Aorta (tissue), 5 donors: ENCODE measurements at places on chromosomes 12 and 14. TPM values are rescaled to one million over a fixed set of nuclear protein-coding genes. Genes with fewer than 3 reads are reported as not detected.

DNA sequence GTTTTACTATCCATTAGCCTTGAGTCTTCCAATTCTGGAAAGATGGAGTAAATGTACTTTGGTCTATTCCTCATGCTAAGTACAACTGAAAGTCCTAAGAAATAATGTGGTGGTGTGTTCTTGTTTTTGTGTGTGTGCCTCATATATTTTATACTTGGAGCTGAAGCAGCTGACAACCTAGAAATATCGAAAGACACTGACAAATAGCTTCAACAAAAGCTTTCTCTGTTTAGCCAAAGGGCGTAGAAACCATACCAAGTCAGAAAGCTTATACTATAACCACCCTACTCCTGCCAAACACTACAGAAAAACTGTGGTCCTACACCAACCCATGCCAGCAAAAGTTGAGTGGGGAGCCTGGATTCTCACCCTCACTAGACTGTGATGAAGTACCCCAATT is 188.4 kb downstream of the GPHN start:
- no peak overlapping the region for H3K27ac ChIP-seq
- no peak overlapping the region for H3K4me3 ChIP-seq
- DNase-seq, result no peak
- H3K4me1 ChIP-seq, result no peaks in the 10 kb centered on the region

SMARCC2 gene
- total RNA-seq, result 140 TPM

GRCh38 chr14:55025948-55026347 is 951 bp downstream of the WDHD1 start:
- no peaks in the 10 kb centered on the region for H3K36me3 ChIP-seq
- DNase-seq, result no peak
- peaks cover 6% of the 10 kb centered on the region for H3K4me1 ChIP-seq
- no peak overlapping the region for H3K4me3 ChIP-seq
- H3K27me3 ChIP-seq, result no peaks in the 10 kb centered on the region

GRCh38 chr14:24960816-24961215 is 89.1 kb downstream of the STXBP6 start:
- DNase-seq, result no peak
- H3K4me3 ChIP-seq, result no peak overlapping the region
- H3K36me3 ChIP-seq, result no peaks in the 10 kb centered on the region
- H3K4me1 ChIP-seq, result no peaks in the 10 kb centered on the region

GRCh38 chr14:69999261-69999674 is 120.1 kb downstream of the SMOC1 start:
- H3K4me1 ChIP-seq, result no peaks in the 10 kb centered on the region
- no peak overlapping the region for H3K27ac ChIP-seq
- H3K27me3 ChIP-seq, result no peaks in the 10 kb centered on the region
- H3K36me3 ChIP-seq, result no peaks in the 10 kb centered on the region
- H3K4me3 ChIP-seq, result no peak overlapping the region

DNA sequence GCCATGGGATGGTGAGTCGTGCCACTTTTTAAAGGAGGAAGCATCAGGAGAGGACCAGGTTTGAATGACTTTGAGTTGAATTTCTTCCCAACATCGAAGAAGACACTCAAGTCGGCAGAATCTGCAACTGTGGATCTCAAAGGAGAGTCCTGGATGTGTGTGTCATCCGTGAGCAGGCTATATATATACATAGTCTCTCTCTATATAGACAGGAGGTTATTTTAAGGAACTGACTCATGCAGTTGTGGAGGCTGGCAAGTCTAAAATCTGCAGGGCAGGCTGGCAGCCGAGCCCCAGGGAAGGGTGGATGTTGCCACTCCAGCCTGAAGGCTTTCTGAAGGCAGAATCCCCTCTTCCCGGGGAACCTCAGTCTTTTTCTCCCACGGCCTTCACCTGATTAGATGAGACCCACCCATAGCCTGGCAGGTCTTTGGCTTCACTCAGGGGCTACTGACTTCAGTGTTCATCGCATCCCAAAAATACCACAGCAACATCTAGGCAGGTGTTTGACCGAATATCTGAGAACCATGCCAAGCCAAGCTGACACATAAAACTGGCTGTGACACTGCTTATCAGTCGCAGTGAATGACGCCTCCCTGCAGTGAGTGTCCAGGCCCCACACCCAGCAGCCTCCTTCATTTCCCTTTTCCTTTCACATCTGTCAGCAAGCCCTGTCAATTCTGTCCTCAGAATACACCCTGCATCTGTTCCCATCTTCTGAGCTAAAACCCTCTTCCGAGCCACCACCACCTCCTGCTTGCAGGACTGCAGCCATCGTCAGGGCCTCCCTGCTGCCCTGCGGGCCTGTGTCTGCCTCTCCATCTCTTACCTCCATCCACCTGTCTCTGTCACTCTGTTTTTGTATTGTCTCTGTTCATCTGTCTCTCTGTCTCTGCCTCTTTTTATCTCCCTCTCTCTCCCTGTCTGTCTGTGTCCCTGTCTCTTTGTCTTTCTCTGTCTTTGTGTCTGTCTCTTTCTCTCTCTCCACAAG is 54.0 kb downstream of the ZNF664 start:
- H3K27me3 ChIP-seq, result no peaks in the 10 kb centered on the region
- H3K4me1 ChIP-seq, result no peaks in the 10 kb centered on the region
- no peak overlapping the region for H3K4me3 ChIP-seq
- DNase-seq, result no peak

DNA sequence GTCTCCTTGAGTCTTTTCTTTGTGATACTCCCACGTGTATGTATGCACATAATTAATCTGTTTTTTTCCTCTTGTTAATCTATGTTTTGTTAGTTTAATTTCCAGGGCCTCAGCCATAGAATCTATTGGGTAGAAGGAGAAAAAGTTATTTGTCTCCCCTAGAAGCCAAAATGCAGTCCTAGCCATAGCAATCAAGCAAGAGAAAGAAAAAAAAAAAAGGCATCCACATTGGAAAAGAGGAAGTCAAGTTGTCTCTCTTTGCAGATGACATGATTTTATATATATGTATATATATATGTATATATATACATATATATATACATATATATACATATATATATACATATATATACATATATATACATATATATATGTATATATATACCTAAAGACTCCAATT is 25.4 kb upstream of the ETV6 start:
- H3K36me3 ChIP-seq, result no peaks in the 10 kb centered on the region
- DNase-seq, result no peak
- no peaks in the 10 kb centered on the region for H3K27me3 ChIP-seq
- no peak overlapping the region for H3K27ac ChIP-seq
- no peak overlapping the region for H3K4me3 ChIP-seq
